ENCODE measurements at places on chromosomes 3 and 15. TPM values are rescaled to one million over a fixed set of nuclear protein-coding genes. Genes with fewer than 3 reads are reported as not detected.

The NUTM1 gene
- total RNA-seq: not detected

The DPPA4 gene
- total RNA-seq: 0.16 TPM

GRCh38 chr3:38266810-38267209 is 1.2 kb downstream of the SLC22A13 start:
- H3K36me3 ChIP-seq: peaks cover 4% of the 10 kb centered on the region
- DNase-seq: no peak
- H3K27ac ChIP-seq: no peak overlapping the region
- no peak overlapping the region for H3K4me3 ChIP-seq
- H3K4me1 ChIP-seq: no peaks in the 10 kb centered on the region

DNA sequence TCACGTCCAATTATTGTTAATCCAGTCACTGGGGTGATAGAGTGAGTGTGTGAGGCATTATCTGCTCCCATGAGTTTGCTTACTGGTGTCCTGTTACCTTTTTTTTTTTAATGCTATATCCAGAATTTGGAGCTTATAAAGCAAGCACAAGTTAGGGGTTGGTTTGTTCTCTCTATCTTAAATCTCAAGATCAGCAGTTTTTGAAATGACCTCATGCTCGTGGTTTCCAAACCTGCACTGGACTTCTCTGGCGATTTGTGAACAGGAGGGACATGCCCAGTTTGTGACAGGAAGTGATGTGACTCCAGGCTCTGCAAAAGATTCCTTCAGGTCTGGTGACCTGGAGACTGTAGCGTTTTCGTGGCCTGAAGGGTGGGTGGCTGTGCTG is 25.6 kb downstream of the XYLB start:
- no peak overlapping the region for H3K4me3 ChIP-seq
- H3K4me1 ChIP-seq: peaks cover 5% of the 10 kb centered on the region
- peaks cover 5% of the 10 kb centered on the region for H3K36me3 ChIP-seq
- H3K27ac ChIP-seq: no peak overlapping the region
- no peaks in the 10 kb centered on the region for H3K27me3 ChIP-seq

GRCh38 chr3:127170814-127171213 is 22.1 kb upstream of the PRR23E start:
- no peak overlapping the region for H3K4me3 ChIP-seq
- no peaks in the 10 kb centered on the region for H3K4me1 ChIP-seq
- H3K27ac ChIP-seq: no peak overlapping the region

Data from sigmoid colon (tissue), 7 donors.